ENCODE measurements at places on chromosomes 4 and X.
A peak's percentile ranks its signal among the peaks of the same experiment; 100 is the strongest.

DNA sequence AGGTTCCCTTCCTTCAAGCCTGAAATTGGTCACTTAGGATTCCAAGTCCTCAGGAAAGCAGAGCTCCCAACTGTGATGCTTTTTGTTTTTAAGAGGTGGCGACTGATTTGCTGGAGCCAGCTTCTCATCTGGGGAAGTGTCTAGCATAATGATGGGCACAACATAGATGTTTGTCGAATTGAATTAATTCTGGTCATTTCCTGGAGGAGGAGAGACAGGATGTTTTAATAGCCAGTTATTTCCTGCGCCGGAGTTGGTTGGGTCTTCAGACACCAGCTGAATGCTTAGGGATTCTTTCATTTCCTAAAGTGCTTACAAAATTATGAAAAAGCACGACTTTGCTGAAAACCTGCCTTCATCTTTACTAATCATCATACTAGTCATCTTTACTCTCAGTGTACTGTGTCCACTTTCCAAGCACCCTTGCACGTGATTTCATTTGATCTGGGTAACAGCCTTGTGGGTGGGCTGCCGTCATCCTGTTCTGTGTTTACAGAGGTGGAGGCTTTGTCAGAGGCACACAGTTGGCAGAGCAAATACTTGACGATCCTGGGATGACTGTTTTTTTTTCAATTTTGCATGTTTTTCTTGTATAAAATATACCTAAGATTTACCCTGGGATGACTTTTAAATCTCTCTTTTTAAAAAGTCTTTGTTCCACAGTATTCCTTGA, 49.5 kb downstream of the RGS12 start:
- no peak for DNase-seq

- no peak for DNase-seq
Observed at GRCh38 chrX:10828640-10829039, 208.3 kb upstream of the MID1 start.

GRCh38 chrX:67545036-67545821, 1.4 kb downstream of the AR start:
- no peak for DNase-seq

DNA sequence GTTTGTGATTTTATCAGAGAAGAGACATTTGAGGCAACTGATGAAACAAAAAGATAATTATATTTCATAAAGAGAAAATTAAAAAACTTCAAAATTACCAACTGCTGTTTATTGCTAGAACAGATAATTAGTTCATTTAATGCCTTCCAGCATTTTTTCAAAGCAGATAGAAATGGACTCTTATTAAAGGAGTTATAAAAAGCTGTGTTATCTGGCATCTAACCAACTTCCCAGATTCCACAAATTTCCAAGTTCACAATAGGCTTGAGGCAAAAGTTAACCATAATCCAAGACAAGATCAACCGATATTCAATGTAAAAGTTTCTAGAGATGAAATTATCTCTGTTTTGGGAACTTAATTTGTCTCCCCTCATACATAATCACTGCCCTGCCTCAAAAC, 152.4 kb downstream of the TSPAN5 start:
- no peak for DNase-seq

- no peak for DNase-seq
Observed at GRCh38 chr4:27662426-27662825, 801.8 kb downstream of the STIM2 start.

DNA sequence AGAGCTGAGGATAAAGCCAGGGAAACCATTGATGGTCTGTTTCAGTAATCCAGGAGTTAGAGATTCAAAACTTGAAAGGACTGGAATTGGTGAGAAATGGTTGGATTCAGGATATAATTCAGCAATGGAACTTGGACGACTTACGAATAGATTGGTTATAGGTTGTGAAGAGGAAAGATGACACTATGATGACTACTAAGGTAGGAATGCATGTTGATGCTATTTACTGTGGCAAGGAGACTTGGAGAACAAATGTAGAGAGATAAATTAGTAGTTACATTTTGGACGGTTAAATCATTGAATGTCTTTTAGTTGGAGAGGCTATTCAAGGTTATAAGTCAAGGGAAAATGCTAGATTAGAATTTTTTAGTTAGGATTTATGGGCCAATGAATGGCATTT, 365.4 kb upstream of the TECRL start:
- no peak for DNase-seq

DNA sequence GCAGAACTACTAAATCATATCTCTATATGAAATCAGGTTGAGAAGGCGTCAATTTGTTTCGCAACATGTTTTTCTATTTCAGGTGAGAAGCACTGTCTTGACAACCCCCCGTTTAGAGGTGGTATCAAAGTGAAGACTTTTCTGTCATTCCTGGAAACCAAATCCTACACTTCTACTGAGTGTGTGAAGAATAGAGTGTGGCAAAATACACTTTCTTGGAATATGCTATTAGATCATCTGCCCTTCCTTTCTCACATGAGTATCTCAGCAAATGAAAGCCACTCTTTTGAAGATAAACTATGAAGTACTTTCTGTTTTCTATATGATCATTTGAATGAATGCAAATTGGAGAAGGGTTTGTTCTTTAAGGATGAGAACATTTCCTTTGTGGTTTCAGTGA, 174.0 kb upstream of the FMR1 start:
- no peak for DNase-seq

DNA sequence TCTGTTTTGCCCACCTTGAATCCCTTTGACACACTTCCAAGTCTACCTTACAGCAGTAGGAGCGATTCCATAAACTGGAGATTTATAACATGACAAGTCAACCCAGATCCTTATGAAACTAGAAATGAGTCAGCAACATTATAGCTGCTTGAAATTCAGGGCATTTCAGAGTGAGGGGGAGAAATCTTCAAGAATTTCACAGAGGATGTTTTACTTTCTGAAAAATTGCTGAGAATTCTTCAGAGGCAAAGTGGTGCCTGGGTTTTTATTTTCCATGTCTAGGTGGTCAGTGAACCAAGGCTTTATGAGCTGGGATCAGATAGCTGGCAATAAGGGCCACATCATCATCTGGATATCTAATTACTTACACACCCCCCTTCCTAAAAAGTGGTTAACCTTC, 119.8 kb downstream of the PPARGC1A start:
- peak; percentile 69 for DNase-seq

GRCh38 chrX:72137846-72138495, 6.3 kb upstream of the RTL5 start:
- DNase-seq: no peak

GRCh38 chrX:93791304-93791703, 117.3 kb downstream of the FAM133A start:
- no peak for DNase-seq

GRCh38 chr4:1152290-1152689, 20.1 kb downstream of the SPON2 start:
- no peak for DNase-seq

GRCh38 chrX:2614911-2615310, 76.2 kb upstream of the CD99 start:
- DNase-seq: peak; percentile 25

GRCh38 chr4:102094481-102094880, 250.8 kb downstream of the SLC39A8 start:
- no peak for DNase-seq

DNA sequence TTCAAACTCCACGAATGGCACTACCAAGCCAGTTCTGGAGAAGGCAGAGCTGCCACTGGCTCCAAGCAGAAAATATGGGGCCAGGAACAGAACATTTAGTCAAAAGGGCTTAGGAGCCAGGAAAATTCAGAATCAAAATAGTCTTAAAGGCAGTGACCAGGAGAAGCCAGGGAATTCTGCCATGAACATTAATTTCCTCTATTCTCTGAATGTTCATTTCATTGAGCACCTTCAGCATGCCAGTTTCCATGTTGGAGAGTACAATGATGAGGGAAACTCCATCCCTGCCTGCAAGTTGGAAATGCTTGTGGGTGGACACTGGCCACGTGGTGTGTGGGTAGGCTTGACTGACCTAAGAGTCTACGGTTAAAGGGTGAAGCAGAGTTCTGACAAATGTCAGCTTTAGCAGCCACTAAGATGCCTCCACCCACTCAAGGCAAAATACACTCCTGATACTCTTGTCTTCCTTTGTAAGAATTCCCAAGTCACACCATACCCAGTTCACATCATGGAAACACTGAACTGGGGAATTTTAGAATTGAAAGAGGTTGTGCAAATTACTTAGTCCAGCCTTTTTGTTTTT, 190.1 kb upstream of the C1QTNF7 start:
- no peak for DNase-seq

DNA sequence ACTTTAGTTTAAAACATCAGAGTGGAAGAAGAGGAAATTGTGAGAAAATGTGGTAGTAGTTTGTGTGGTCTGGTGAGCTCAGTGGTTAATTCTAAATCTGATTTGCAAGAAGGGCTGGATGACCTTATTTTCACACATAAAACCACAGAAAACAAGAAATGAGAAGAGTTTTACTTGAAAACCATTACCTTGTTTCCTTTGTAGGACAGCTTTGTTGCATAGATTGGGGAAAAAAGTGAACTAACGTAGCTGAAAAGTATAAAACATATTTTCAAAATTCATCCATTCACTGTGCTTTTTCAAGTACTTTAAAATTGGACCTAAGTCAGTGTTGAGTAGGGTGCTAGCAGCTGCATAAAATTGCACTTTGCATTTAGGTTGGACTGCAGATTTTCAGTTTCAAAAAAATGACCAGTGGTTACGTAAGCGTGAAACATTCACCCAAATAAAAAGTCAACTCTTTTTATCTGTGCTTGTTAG, 211.3 kb downstream of the ARHGAP10 start:
- no peak for DNase-seq

GRCh38 chr4:36115312-36115711, 129.0 kb downstream of the ARAP2 start:
- no peak for DNase-seq

DNA sequence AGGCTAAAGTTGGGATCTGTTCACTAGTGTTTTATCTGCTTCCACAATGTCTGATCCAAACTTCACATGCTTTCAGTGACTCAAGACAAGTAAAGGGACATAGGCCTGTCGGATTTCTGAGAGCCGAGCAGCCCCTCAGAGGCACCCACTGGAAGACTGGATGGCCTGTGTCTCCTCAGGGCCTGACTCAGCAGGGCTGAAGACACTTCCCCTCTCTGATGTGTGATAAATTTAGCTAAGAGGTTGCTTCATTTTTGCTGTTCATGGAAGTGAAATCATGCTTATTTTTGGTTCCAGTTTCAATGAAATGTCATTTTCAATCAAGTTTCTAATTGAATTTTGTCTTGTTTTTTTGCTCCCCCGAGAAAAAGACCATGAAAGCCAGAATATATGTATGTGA, 93.7 kb downstream of the MXRA5 start:
- DNase-seq: no peak

DNA sequence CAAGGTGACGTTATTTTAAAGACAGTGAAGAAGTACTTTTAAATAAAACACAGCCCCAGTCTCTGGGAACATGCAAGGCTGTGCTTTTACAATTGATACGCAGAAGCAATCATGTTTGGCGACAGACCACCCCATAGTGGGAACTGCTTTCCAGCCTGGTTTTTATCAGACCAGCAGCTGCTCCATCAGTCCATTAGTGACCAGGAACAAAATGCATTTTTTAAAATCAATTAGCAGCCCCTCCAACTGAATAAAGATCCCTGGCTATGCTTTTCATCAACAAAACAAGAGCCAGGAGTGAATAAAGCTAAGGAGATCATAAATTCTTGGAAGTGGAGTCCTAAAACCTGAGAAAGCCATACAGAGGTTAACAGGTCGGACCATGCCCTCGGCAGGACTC, 153.0 kb upstream of the TENM3 start:
- DNase-seq: no peak

- no peak for DNase-seq
Observed at GRCh38 chr4:58163156-58163555, 1053.0 kb upstream of the IGFBP7 start.

- no peak for DNase-seq
Observed at GRCh38 chrX:40628506-40628905, 5.3 kb downstream of the MPC1L start.

DNA sequence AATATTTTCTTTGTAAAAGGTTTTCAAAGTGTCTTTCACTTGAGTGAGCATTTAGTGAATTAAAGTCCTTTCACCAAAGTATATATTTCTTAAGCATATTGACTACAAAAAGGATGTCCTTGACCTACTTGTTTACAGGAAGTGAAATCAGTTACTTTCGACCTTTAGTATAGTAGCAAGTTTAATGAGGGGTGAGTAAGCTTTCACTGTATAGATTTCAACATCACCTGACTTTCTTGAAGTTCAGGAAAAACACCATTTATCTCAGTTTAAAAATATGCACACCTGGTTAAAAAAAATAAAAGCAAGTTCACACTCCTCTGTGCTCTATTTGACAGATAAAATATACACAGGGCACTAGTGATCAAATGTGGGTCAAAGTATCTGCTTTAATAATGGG, 88.1 kb downstream of the CCSER1 start:
- no peak for DNase-seq

DNA sequence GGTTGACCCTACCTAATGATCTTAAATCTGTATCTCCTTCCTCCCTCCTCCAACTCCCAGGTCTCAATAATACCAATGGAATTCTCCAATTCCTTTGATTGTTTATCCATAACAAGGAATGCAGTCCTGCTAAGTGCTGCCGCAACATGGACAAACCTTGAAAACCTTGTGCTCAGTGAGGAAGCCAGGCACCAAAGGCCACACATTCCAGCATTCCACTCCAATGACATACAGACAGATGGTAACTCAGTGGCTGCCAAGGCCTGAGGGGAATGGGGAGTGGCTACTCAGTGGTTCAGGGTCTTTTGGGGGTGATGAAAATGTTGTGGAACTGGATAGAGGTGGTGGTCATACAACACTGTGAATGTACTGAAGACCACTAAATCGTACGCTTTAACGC, 10.4 kb downstream of the HAUS7 start:
- DNase-seq: no peak

DNA sequence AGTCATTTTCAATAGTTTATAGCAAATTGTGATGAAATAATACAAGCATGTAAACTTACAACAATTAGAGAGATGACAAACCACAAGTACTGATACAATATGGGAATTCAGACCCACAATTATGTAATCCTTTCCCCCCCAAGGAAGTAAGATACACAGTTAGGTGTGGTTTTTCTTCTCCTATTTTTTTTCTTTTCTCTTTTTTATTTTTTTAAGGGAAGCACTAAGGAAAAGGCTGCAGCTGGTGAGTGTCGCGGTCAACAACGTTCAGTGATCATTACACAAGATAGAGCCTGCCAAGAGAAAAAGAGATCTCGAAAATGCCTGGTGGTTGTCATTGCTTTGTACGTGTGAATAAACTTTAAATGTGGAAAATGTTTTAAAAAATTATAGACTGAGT, 9.8 kb downstream of the NDNF start:
- no peak for DNase-seq

- no peak for DNase-seq
Observed at GRCh38 chr4:31416498-31416897, 696.3 kb downstream of the PCDH7 start.

DNA sequence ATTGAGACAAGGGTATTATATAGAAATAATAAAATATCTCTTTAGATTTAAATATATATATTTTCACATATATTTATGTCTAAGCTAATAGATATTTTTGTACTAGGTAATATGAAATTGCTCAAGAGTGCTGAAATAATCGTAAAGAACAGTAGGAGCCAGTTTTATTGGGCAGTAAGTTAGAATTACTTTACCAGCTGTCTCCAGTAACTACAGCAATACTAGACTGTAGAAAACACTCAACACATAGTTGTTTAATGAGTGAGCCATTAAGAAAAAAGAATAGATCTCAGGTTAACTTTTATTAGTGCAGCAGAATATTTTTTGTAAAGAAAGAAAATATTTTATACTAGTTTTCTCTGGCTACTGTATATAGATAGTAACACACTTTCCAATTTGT, 715.2 kb downstream of the TRIML1 start:
- no peak for DNase-seq

All from NCI-H226 (cell line).